Mucosa of gallbladder (tissue), 1 donor: ENCODE measurements at places on chromosomes 5 and 9.
A peak's percentile ranks its signal among the peaks of the same experiment; 100 is the strongest.

- DNase-seq: no peak
Measured at GRCh38 chr5:167061695-167062094, 1229.8 kb upstream of the WWC1 start.

DNA sequence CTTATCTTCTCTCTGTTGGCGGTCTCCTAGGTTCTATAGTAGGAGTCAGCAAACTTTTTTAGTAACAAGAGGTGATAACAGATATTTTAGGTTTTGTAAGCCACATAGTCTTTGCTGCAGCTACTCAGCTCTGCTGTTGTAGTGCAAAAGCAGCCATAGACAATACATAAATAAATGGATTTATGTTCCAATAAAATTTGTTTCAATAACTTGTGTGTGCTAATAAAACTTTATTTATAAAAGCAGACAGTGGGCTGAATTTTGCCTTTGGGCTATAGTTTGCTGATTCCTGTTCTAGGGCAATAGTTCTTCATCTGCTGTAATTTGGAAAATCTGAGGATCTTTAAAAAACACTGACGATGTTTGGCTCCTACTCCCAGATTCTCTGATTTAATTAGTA, 469.4 kb upstream of the TNC start:
- no peak for DNase-seq

DNA sequence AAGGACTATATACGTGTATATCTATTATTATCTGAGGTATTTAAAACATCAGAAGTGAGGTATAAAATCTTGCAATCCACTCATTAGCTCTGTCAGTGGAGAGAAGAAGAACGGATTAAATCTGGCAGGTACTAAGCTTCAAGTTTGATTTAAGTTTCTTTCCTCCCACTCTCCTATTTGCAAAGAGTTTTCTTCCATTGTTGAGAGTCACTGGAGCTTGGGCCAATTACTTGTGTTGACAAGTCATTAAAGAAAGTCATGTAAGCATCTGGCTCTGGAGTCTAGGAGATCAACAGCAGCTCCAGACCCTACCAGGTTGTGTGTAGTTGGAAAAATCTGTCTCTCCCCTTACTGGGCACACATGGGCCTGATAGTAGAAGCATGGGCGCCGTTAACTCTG, 476.8 kb upstream of the SMARCA2 start:
- DNase-seq: no peak

- no peak for DNase-seq
Measured at GRCh38 chr9:115130176-115130575, 12.2 kb upstream of the TNC start.

- DNase-seq: no peak
Measured at GRCh38 chr5:60972231-60972630, 27.2 kb downstream of the NDUFAF2 start.

GRCh38 chr9:113898596-113898995, 22.5 kb downstream of the ZNF618 start:
- peak; percentile 7 for DNase-seq

DNA sequence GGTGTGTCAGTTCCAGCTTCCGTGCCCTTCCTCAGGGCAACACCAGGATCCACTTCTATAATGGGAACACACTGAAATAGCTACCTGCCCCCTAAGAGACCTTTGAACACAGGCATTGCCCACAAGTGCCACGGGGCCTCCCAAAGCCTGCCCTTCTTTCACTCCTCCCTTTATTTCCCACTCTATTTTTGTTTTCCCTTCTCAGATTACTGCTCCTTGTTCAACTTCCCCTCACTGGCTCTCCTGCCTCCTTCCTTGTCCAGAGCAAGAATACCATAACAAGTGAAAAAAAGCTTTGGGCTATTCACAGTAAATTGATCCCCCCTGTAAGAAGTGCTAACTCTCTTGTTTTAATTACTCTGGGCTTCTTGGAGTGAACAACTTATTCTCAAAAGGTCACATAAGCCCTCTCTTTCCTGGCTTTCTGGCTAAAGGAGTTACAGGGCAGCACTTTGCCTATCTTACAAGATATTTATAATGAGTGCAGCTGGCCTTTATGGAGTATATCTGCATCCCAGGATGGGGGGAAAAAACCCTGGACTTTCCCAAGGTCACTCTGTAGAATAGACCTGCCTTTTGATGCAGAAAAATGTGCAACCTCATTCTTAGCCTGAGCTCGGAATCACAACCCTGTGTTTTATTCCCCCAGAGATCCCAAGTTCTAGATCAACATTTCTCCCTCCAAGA, 11.3 kb downstream of the CTXN3 start:
- no peak for DNase-seq

- no peak for DNase-seq
Measured at GRCh38 chr9:95067897-95068296, 249.6 kb downstream of the FANCC start.

DNA sequence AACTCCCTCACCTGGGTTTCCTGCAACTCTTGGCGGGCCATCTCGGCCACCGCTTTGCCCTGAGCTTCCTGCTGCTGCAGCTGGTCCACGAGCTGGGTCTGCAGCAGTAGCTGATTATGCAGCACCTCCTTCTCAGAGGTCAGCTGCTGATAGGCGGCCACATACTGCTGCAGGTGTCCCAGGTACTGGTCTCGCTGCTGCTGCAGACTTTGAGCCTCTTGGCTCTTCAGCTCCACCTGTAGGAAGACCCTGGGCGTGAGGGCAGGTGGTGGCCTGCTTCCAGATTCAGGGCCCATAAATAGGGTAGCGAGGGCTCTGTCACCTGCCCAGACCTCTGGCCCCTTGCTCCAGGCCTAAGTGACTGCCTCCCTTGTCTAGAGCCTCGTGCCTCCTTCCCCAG, 16.7 kb downstream of the GOLGA2 start:
- DNase-seq: no peak

DNA sequence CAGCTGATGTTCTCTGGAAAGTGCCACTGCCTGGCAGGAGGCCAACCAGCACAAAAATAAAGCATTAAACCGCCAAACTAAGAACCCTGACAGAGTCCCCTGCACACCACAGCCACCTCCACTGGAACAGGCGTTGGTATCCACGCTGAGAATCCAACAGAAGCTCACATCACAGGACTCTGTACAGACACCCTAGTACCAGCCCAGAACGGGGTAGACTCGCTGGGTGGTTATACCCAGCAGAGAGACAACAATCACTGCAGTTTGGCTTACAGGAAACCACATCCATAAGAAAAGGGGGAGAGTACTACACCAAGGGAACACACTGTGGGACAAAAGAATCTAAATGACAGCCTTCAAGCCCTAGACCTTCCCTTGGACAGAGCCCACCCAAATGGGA, 15.0 kb upstream of the POU5F2 start:
- no peak for DNase-seq

- no peak for DNase-seq
Measured at GRCh38 chr9:136029556-136029955, 65.5 kb downstream of the NACC2 start.
